ENCODE measurements at places on chromosomes 3 and 15.

DNA sequence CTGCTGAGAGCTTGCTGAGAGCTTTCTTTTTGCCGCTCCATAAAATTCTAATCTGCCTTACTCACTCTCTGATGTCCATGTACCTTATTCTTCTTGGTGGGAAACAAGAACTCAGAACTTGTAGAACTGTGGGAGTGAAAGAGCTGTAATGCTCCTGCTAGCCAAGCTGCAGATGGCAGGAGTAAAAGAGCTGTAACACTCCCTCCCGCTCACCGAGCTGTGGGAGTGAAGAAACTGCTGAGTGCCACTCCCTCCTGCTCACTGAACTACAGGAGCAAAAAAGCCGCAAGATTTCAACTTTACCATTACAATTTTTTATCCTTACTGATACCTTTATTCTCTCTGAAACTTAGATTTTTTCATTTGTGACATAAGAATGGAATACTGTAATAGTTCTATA, 199.1 kb downstream of the SI start:
- no peak overlapping the region for H3K27ac ChIP-seq
- no peak overlapping the region for H3K4me3 ChIP-seq
- no peaks in the 10 kb centered on the region for H3K27me3 ChIP-seq
- no peaks in the 10 kb centered on the region for H3K4me1 ChIP-seq

DNA sequence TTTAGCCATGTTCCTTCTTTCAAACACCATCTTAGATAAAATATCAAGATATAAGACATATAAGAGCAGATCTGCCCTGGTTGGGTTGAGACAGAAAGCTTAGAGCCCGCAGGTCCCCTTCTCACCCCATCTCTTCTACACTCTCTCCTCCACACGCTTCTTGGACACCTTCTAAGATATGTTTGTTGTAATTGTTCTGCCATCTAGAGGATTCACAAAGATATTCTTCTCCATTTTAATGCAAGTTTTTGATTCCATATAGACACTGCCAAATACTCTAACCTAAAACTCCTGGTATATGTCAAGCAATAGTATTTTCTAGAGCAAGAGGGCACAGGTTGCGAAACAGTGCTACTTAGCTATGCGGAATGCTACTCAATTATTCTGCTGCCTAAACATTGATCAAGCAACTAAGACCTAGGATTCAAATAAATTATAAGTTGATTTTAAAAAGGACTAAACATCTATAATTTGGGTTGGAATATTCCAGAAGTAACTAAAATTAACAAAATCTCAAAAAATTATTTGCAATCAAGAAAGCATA, 6.8 kb downstream of the CHRM5 start:
- H3K4me1 ChIP-seq: no peaks in the 10 kb centered on the region
- DNase-seq: no peak
- no peaks in the 10 kb centered on the region for H3K27me3 ChIP-seq
- H3K4me3 ChIP-seq: no peak overlapping the region

GRCh38 chr3:23800731-23801130, 5.0 kb upstream of the UBE2E1 start:
- peaks cover 3% of the 10 kb centered on the region for H3K4me1 ChIP-seq
- no peak overlapping the region for H3K4me3 ChIP-seq
- DNase-seq: no peak
- H3K27ac ChIP-seq: no peak overlapping the region

DNA sequence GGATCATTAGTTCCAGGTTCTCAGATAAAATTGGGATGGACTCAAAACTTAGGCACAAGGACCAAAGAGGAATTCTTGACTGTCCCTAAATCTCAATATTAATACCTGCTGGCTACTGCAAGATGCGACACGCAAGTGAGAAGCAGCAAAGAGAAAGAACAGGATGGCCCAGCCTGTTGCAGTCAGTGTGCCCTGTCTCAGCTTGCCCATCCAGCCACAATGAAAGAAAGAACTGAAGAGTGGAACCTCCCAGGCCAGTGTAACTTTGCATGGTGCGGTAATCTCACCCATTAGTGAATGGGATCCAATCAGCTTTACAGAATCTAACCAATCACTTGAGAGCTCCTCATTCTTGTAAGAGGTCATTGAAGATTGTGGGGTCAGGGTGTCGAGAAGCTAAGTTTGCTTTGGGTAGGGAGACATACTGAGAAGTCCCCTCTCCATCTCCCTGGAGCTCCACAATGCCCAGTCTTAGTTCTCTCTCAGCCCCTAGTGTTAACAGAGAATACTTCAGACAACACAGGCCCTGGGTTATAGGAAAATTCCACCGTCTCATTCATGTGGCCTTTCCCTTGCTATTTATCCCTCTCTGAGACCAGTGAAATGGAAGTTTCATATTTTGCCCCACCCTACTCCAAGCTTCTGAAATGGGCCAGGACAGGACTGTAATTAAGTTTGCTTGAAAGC, 3.2 kb upstream of the SLC9A9 start:
- H3K4me1 ChIP-seq: peaks cover under 1% of the 10 kb centered on the region
- no peaks in the 10 kb centered on the region for H3K36me3 ChIP-seq
- H3K27ac ChIP-seq: no peak overlapping the region
- H3K4me3 ChIP-seq: no peak overlapping the region
- no peak for DNase-seq

DNA sequence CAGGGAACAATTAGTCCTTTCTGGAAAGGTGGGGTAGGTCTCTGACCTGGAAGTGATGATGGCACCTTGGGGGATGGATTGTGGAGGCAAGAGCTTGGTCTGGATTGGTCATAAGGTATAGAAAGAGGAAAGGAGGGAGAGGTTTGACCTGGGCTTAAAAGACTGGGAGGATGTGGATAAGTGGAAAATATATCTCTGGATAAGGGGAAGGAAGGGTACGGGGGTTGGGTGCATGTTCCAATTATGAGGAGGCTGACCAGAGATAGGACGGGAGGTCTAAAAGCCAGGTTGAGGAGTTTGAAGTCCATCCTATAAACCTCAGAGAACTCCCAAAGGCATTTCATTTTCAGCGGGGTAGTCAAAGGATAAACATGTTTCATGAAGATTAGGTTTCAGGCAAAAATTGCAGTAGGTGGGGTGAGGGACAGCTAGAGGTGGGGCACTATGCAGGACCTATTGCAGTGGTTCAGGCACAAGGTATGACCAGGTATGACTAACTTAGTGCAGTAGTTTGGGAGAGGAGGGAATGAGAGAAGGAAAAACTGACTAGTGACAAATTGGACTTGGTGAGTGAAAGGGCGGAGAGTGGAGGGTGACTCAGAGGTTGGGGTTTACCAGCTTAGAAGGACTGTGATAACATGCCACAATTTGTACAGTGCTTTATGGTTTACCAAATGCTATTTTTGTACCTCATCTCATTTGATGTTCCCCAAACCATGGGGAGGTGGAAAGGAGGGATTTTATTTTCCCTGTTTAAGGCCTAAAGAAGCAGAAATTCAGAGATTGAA, 10.7 kb downstream of the PDE8A start:
- no peaks in the 10 kb centered on the region for H3K27me3 ChIP-seq
- no peak for DNase-seq
- H3K36me3 ChIP-seq: no peaks in the 10 kb centered on the region
- H3K4me3 ChIP-seq: no peak overlapping the region
- no peak overlapping the region for H3K27ac ChIP-seq
- H3K4me1 ChIP-seq: peaks cover 9% of the 10 kb centered on the region

GRCh38 chr15:24957691-24958090, 2.9 kb downstream of the SNRPN start:
- peaks cover 5% of the 10 kb centered on the region for H3K4me1 ChIP-seq
- H3K4me3 ChIP-seq: no peak overlapping the region
- no peak overlapping the region for H3K27ac ChIP-seq
- H3K36me3 ChIP-seq: no peaks in the 10 kb centered on the region
- no peaks in the 10 kb centered on the region for H3K27me3 ChIP-seq

DNA sequence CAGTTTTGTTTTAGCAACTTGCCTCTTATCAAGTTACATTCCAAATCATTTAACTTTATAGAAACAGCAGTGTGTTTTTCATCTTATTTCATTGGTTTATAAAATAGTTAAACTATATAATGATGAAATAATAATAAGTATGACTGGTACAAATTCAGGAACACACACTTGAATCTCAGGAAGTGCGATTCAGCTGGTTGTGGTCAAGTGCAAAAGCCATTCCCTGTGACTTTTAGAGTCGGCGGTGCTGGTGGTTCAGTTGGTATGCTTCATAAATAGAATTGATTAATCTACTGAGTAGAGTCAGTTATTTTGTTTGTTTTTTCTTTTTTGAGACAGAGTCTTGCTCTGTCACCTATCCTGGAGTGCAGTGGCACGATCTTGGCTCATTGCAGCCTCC, 22.7 kb downstream of the SACM1L start:
- no peaks in the 10 kb centered on the region for H3K27me3 ChIP-seq
- no peak overlapping the region for H3K4me3 ChIP-seq
- H3K27ac ChIP-seq: no peak overlapping the region
- H3K36me3 ChIP-seq: peaks cover 78% of the 10 kb centered on the region
- peaks cover 5% of the 10 kb centered on the region for H3K4me1 ChIP-seq

GRCh38 chr3:119664850-119665379, 4.5 kb upstream of the POPDC2 start:
- no peaks in the 10 kb centered on the region for H3K4me1 ChIP-seq
- DNase-seq: no peak
- no peak overlapping the region for H3K27ac ChIP-seq
- H3K4me3 ChIP-seq: no peak overlapping the region
- no peaks in the 10 kb centered on the region for H3K27me3 ChIP-seq

DNA sequence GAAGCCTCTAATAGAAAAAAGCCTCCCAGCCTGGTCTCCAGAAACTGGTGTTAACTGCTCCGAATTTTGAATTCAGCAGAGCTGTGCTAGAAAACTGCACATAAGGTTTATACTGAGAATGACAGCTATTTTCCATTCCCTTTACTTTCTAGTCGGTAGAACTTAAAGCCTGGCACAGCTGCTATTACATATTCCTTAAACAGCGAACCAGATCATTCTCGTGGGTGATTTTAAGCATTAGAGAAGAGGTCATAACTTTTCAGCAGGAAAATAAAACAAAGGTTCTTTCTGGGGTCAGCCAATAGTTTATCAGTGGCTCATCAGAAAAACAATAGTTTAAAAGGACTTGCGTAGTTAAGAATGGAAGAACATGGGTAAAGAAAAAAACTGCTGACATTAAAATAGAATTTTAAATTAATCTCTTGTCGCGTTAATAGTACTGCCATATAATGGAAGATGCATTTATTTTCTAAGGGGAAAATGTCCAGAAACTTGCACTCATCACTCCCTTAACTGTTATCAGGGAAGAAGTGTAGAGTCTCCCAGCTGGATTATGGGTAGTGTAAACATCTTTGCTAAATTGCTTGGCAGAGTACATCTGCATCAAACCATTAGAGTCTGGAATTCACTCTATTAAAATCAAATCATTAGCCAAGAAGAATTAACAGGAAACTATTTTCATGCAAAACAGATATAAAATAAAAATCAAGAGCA, 7.9 kb downstream of the VGLL4 start:
- no peak for DNase-seq
- no peaks in the 10 kb centered on the region for H3K36me3 ChIP-seq
- H3K27ac ChIP-seq: no peak overlapping the region
- H3K27me3 ChIP-seq: no peaks in the 10 kb centered on the region
- peaks cover 32% of the 10 kb centered on the region for H3K4me1 ChIP-seq

DNA sequence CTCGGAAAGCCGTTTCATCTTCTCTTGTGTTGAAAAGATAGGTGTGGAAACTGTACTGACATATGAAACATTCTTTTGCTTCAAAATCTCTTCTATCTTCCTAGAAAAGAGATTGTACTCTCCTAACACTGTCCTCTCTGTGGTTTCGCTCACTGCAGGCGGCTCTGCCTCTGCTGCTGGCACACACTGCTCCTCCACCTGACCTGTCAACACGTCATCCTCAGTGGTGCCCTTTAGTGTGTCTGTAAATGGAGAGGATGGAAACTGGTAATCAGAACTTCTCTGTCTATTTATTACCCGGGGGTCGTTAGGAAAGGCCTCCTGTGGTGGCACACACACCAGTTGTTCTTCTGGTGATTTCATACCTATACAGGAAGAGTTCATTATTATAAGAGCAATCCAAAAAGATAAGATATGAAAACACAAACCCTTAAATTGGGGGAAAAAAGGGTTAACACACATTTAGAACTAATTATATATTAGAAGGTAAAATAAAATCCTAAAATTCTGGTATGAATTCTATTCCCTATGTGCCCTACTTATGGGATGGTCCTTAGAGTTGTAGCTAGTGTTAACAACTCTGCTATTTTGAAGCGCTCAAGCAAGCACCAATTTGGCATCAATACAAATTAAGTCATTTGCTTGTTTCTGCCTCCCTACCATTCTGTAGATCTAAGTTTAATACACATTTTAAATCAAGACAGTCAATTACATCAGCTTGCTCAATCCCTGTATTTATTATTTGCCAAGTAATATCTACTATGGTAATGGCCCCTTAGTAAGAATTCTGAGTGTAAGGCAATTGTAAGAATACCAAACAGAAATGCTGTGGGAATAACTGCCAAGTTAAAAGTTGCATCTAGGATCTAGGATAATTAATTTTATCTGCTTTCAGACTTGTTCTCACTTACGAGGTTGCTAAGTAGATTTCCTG, 49.2 kb downstream of the TASOR start:
- no peaks in the 10 kb centered on the region for H3K4me1 ChIP-seq
- H3K27ac ChIP-seq: no peak overlapping the region
- H3K4me3 ChIP-seq: no peak overlapping the region
- no peak for DNase-seq

DNA sequence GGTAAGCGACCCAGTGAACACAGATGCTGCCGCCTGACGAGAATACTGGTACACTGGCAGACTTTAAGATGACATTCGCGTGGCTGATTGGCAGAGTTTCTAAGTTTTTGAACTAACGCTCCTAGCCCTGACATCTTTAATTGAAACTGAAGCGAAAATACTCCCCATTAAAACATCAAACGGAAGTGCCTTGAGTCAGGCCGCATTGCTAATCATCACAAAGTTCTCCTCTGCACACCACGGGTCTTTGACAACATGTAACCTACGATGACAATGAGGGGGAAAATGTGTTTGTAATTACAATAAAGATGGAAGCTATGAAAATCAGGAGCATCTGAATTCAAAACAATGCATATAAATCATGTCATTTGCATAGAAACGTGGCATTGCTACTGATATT, 44.5 kb downstream of the ATP13A4 start:
- H3K27ac ChIP-seq: no peak overlapping the region
- H3K4me3 ChIP-seq: no peak overlapping the region
- no peaks in the 10 kb centered on the region for H3K4me1 ChIP-seq
- no peak for DNase-seq
- H3K27me3 ChIP-seq: no peaks in the 10 kb centered on the region

- no peaks in the 10 kb centered on the region for H3K36me3 ChIP-seq
- peaks cover 40% of the 10 kb centered on the region for H3K4me1 ChIP-seq
- no peak overlapping the region for H3K4me3 ChIP-seq
- H3K27ac ChIP-seq: no peak overlapping the region
These were observed 44.9 kb upstream of the FURIN start for GRCh38 chr15:90823455-90823974.

DNA sequence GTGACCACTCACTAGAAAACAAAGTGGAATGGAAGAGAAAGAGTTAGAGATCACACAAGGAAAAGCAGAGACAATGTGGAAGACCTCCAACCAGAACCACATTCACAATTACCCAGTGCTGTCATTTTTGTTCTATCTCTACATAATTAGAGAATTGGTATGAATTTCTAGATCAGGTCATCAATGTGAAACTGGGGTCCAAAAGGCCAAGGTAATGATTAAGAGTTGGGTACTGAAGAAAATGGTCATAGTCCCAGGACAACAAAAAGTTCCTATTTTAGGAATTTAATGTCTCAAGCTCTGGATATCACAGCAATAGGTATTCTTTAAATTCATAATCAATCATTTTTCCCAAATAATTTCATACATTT, 84.7 kb upstream of the PPIB start:
- H3K27me3 ChIP-seq: no peaks in the 10 kb centered on the region
- no peak for DNase-seq
- no peaks in the 10 kb centered on the region for H3K36me3 ChIP-seq
- peak overlapping the region; percentile 38 for H3K27ac ChIP-seq
- H3K4me1 ChIP-seq: no peaks in the 10 kb centered on the region
- H3K4me3 ChIP-seq: no peak overlapping the region

All from natural killer cell (primary cell).